Stomach (tissue), 19 donors: ENCODE measurements at places on chromosomes 3 and 15. TPM values are rescaled to one million over a fixed set of nuclear protein-coding genes. Genes with fewer than 3 reads are reported as not detected.

DNA sequence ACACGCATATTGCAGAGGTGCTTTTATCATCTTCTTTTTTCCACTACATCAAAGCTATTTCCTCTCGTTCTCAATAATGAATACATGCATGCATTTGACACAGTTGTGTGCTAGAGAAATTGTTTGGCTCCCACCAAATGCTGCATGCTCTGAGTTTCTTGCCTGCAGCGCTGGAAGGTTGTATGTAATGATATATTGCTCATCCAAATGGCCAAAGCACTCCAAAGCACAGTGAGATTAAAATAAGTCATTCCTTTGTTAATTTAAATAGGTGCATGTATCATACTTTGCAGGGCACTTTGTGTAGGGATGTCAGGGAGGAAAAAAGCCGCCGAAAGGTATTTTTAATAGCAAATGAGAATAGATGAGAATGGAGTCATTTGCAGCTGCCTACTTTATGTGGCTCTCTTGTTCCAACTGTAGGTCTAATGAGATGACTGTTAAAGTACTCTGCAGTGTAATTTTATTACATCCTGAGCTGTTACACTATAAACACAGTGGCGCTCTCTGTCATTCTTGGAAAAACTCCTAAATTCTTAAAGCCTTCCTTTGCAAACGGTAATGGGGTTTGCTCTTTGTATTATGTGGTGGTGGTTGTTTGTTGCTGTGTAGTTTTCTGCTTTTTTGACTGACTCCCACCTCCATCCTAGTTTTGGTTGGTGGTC is 56.9 kb upstream of the SKOR1 start:
- no peak overlapping the region for H3K27ac ChIP-seq
- H3K27me3 ChIP-seq, result no peaks in the 10 kb centered on the region
- peaks cover 4% of the 10 kb centered on the region for H3K36me3 ChIP-seq
- DNase-seq, result no peak
- H3K4me1 ChIP-seq, result peaks cover 4% of the 10 kb centered on the region
- no peak overlapping the region for H3K4me3 ChIP-seq

DNA sequence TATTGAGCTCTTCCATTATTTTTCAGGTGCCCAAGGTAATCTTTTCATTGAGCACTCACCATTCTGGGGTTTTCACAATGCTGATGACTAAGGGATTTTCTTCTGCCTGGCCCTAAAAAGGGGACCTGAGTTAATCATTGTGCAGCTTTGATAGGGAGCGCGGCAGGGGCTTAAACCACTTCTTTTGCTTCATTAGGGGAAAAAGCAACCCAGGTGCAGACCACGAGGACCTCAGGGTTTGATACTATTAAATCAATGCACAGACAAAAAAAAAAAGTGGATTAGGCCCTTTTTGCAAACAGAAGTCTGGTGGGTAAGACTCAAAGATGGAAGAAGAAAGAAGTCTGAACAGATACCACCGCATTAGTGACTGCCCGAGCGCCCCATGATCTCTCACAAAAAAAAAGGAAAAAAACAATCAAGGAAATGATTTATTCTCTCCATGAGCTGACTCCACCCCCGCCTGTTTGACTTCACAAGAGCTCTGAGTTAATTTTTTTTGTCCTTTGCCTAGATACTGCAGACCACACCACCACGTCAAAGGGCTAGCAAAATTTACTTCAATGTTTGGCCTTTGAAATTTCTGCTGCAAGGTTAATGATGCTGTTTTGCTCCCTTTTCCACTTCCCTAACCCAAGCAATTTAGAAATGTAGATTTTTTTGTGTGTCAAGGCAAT is 78.0 kb upstream of the FEZF2 start:
- no peaks in the 10 kb centered on the region for H3K36me3 ChIP-seq
- H3K27me3 ChIP-seq, result no peaks in the 10 kb centered on the region
- no peaks in the 10 kb centered on the region for H3K4me1 ChIP-seq
- DNase-seq, result no peak

GRCh38 chr3:121660356-121661171 is at the start of gene HCLS1:
Gene HCLS1 (minus strand): TSS chr3:121660903. CDS start chr3:121658347, 2,556 bp downstream.
- H3K27ac ChIP-seq, result peak within 1 kb of the TSS; percentile 71
- peaks cover 55% of the 10 kb centered on the region for H3K36me3 ChIP-seq
- peak within 1 kb of the TSS; percentile 37 for H3K4me3 ChIP-seq
- DNase-seq, result peak; percentile 51
- no peaks in the 10 kb centered on the region for H3K4me1 ChIP-seq

GRCh38 chr3:148906667-148907066 is 41.6 kb downstream of the CPA3 start:
- no peaks in the 10 kb centered on the region for H3K4me1 ChIP-seq
- no peaks in the 10 kb centered on the region for H3K36me3 ChIP-seq
- no peak for DNase-seq

DNA sequence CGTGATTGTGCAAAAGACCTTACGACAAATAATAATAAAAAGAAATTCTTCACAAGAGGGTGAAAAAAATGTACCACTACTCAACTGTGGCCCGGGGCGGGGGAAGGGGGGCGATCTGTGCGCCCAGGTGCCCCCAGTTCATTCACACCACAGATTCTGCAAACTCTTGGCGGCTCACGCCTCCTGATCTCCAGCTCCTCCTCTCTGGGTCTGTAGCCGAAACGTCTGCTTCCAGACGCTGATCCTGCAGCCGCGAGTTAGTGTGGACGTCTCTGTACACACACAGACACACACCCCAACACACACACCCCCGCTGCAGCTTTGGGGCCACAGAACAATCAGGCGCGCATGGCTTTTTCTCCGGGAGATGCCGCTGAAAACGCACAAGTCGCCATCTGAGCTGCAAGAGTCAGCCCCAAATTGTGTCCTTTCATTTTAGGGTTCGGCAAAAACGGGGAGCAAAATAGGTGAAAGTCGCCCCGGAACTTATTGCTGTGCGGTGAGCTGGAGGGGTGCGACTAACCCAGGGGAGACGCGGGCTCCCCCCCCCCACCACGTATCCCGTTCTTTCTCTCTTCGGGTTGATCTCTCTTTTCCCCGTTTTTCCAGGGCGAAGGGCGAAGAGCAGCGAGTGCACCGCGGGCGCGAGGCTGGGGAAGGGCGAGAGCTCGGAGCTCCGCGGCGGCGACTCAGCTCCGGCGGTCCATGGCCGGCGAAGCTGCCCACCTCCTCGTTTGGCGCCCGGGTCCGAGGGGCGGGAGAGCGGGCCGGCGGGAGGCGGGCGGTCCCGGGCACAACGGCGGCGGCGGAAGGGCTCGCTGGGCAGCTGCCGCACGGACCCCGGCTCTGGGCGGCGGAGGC is 505 bp upstream of the WNT5A start:
- no peaks in the 10 kb centered on the region for H3K36me3 ChIP-seq
- H3K27me3 ChIP-seq, result peaks cover 67% of the 10 kb centered on the region
- H3K4me3 ChIP-seq, result peak overlapping the region; percentile 94
- peak; percentile 73 for DNase-seq

- no peaks in the 10 kb centered on the region for H3K36me3 ChIP-seq
- no peaks in the 10 kb centered on the region for H3K27me3 ChIP-seq
- H3K4me3 ChIP-seq, result no peak overlapping the region
Observed at GRCh38 chr3:46060551-46060950, 33.3 kb upstream of the XCR1 start.

DNA sequence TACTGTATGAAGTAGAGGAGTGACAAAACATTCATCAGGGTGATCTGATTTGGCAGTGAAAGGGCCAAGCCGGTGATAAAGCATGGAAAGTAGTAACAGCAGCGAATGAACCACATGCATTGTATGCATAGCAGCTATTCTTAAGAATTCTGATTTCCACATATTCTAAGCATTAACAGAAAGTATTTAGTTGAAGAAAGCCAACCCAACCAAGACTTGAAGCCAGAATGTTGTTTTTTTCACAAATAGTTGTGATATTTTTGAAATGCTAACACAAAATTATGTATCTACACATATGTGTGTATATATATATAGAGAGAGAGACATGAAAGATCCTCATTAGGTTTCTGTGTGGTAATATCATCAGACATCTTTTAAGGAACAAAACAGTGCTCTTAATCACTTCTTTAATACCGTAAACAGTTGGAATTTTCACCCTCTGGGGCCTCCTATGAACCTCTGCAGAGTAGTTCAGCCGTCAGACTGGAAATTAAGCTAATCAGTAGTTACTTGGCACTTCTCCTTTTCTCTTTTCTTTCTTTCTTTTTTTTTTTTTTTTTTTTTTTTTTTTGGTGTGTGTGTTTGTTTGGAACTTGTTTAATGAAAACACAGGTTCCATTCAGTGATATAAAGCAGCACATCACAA is 139.6 kb downstream of the CMSS1 start:
- no peak for DNase-seq
- peaks cover 44% of the 10 kb centered on the region for H3K4me1 ChIP-seq

DNA sequence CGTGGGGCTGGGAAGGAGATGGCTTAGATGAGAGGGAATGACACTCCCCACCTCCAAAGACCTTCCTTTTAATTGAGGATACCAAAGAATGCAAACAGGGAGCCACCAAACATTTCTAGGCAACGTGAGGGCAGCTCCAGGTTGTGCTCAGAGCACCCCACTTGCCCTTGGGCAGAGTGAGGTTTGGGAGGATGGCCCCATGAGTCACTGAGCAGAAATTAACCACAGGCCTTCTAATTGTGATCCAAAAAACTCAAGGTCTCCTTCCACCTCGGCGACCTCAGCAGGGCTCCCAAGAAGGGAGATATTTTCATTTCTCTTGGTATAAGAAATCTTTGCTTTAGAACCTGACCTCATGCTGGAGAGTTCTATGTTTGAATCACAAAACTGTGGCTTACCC is 305.0 kb upstream of the TPM1 start:
- no peak for DNase-seq
- peaks cover 56% of the 10 kb centered on the region for H3K36me3 ChIP-seq
- H3K27me3 ChIP-seq, result no peaks in the 10 kb centered on the region
- no peaks in the 10 kb centered on the region for H3K4me1 ChIP-seq
- H3K27ac ChIP-seq, result no peak overlapping the region
- no peak overlapping the region for H3K4me3 ChIP-seq

DNA sequence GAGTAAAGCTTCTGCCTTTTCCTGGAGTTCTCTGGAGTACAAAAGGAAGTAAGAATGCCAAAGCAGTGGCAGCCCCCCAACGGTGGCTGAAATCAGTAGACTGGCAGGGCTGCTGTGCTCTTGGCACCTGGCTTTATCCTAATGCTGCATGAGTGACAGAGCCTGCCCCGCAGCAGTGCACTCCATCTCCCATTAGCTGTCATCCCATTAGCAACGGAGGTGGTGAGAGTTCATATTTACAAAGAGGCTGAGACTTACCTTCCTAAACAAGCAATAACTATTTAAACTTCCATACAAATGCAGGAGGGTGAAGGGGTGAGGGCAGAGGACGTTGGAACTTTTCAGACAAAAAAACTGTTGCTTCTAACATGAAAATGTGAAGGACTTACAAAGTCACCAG is 51.9 kb downstream of the SERPINI1 start:
- no peaks in the 10 kb centered on the region for H3K36me3 ChIP-seq
- H3K27me3 ChIP-seq, result no peaks in the 10 kb centered on the region
- H3K27ac ChIP-seq, result no peak overlapping the region
- H3K4me1 ChIP-seq, result no peaks in the 10 kb centered on the region
- H3K4me3 ChIP-seq, result no peak overlapping the region

The SYNM gene
- total RNA-seq, result 235 TPM

The OR5K3 gene
- total RNA-seq, result not detected

The SNRPA1 gene
- total RNA-seq, result 75.6 TPM

The PLSCR2 gene
- not detected for total RNA-seq

The ISLR2 gene
- 0.29 TPM for total RNA-seq

The FEZF2 gene
- total RNA-seq, result not detected
